ENCODE measurements at places on chromosomes 13 and 19.

DNA sequence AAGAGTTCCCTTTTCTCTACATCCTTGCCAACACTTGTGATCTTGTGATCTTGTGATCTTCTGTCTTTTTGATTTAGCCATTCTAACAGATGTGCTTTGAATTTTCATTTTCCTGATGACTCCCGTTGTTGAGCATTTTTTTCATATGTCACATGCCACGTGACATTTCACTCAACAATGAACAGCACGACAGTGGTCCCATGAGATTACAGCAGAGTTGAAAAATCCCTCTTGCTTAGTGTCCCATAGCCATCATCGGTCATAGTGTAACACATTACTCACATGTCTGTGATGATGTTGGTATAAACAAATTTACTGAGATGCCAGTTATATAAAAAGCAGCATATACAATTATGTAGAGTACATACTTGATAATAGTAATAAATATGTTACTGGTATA is 256.1 kb upstream of the OBI1 start:
- no peak for DNase-seq

DNA sequence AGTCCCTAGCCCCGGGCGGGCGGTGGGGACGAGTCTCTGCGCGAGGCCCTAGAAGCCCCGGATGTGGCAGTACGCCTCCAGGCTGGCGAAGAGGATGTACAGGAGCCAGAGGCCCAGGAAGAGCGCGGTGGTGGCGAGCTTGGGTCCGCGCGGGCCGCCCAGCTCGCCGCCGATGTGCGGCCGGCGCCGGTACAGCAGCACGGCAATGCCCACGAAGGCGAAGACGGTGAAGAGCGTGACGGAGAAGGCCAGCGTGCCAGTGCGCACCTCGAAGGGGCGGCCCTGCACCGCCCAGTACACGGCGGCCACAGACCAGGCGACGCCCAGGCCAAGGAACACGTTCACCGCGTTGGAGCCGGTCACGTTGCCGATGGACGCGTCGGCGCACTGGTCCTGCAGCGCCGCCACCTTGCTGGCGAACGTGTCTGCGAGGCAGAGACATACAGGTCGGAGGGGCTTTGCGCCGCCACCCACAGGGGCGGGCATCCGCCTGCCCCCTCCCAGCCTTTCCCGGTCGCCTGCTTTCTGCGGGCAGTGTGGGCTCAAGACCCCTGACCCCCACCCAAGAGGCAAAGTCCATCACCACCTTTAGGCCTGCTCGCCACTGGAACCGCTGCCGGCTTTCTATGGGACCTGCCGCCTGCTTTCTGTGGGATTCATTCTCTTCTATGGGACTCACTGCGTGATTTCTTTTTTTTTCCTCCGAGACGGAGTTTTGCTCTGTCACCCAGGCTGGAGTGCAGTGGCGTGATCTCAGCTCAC is 10.9 kb upstream of the MEIS3 start:
- DNase-seq = no peak

DNA sequence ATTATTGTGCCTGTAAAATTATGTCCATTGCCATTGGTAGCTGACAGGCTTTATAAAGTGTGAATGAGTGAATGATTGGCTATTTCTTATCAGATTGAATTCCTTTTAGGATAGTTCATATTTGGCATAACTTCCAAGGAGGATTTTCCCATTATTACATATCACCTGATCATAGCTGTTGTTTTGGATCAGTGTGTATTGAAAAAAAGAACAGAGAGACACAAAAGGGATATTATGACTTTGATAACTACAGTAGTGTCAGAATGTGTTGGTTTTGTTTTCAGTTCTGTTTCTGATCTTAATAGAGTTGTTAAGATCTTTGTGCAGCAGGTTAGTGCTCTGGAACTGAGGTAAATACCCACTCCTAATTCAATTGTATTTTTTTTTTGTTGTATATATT is 103.8 kb downstream of the LRCH1 start:
- DNase-seq = no peak

DNA sequence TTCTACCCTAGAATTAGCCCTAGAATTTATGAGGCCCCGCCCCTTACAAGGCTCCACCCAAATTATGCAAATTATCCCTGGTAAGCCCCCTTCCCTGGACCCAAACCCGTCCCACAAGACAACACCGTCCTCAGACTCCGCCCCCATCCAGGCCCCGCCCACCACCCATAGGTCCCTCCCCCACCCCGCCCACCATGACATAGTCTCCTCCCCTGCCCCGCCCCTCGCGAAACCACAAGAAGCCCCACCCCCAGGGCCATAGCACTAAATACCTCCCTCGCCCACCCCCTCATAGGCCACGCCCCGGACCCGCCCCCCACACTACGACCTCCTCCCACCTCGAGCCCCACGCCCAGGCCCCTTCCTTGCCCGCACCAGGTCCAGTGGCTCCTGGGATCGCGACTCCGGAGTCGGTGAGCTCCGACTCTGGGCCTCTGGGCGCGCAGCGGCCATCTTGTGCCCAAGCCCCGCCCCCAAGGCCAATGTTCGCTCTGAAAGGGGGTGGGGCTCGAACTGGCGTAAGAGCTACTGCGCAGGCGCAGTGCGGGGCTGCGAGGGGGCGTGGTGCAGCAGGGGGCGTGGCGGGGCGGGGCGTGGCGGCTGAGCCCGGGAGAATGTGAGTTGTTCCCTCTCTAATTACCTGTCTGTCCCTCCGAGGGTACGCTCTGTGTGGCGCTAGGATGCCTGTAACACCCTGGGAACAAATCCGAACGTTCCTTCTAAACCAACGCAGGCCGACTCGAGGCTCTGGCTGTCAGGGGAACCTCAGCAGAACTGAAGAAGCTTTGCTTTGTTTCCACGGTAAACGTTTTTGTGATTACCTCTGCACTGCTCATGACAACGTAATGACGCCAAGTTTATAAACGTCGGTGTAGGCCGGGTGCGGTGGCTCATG is at the start of gene ZNF784:
ZNF784 (minus strand) TSS at position 458 of the 895 bp plus-strand sequence; CDS start at position 453, 5 bp downstream.
- peak; percentile 96 for DNase-seq

DNA sequence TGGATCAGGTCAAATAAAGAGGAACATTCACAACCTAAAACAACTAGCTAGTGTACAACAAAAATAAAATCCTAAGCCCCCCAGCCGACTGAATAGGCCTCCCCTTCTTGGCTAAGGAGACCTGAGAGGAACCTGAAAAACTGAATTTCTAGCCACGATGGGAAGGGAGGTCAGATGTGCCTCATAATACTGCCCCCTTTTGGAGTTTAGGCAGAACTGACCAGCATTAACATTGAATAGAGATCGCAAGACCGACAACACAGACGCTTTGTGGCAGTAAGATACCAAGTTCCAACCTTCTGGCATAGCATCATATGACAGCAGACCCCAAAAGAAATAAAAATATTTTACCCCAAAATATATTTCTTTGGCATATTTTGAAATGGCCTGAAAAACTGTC is 15.9 kb downstream of the CBY2 start:
- DNase-seq = no peak

- no peak for DNase-seq
Measured at GRCh38 chr19:12199757-12200419, 37.0 kb downstream of the ZNF136 start.

DNA sequence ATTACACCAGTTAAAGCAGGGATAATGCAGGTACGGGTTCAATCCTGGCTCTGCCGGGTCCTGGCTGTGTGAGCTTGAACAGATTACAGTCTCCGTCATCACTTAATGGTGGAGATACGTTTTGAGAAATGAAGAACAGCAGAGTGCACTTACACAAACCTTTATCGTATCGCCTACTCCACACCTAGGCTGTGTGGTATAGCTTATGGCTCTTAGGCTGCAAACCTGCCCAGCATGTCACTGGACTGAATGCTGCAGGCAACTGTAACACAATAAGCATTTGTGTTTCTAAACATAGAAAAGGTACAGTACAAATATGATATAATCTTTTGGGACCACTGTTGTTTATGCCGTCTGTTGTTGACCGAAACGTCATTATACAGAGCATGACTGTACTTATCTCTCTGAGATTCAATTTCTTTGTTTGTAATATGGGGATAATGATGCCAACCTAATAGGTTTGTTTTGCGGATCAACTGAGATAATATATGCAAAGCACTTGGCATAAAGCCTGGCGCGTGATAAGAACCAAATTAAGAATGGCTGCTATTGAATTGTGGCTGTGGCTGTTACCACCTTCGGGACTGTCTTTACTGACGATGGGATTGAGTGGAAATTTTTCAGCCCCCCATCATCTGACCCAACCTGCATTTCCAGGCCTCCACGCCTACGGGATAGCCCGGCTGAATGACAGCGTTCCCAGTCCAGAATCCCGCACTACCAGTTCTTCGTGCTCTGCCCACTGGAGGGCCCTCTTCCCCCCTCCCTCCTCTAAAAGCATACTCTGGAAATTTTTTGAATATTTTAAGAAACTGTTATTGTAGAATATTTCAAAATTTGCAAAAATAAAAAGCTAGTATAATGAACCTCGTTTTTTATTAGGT is 11.2 kb downstream of the KRTDAP start:
- no peak for DNase-seq
